ENCODE measurements at places on chromosomes 1 and 21. TPM values are rescaled to one million over a fixed set of nuclear protein-coding genes. Genes with fewer than 3 reads are reported as not detected.

Gene OR2L8
- total RNA-seq, result not detected

Gene TBX19
- 0.44 TPM for total RNA-seq

Gene ST6GALNAC5
- 7.3 TPM for total RNA-seq

Gene TMEM269
- total RNA-seq, result not detected

Gene CR1L
- not detected for total RNA-seq

Data from placental pericyte (primary cell).